RWPE2 (cell line): ENCODE measurements at places on chromosomes 3 and 15.

DNA sequence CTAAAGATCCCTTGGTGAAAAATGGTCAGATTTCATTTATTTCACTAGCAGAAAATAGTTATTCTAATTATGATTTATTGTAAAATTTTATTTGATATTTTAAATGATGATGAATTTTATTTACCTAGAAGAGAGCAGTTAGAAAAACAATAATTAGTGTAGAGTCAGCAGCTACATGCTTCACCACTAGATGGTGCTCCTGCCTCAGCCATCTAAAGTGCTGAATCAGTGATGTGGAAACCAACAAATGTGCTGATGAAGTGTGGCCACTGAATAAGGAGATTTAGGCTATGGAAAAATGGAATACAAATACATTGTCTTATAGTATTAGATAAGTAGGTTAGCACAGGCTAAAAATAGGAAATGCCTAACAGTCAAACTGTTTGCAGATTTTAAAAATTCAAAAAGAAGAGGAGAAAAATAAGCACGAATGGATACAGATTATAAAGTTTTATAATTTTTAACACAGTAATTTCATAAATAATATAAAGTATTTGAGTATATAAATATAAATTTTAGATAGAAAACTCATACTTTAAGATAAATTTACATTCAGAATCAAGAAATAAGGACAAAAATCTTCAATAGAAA, 109.8 kb downstream of the PPP2R3A start:
- H3K27ac ChIP-seq, result no peak overlapping the region
- H3K4me3 ChIP-seq, result no peak overlapping the region
- H3K36me3 ChIP-seq, result peaks cover 8% of the 10 kb centered on the region; the same call in 1 of the 2 replicates

DNA sequence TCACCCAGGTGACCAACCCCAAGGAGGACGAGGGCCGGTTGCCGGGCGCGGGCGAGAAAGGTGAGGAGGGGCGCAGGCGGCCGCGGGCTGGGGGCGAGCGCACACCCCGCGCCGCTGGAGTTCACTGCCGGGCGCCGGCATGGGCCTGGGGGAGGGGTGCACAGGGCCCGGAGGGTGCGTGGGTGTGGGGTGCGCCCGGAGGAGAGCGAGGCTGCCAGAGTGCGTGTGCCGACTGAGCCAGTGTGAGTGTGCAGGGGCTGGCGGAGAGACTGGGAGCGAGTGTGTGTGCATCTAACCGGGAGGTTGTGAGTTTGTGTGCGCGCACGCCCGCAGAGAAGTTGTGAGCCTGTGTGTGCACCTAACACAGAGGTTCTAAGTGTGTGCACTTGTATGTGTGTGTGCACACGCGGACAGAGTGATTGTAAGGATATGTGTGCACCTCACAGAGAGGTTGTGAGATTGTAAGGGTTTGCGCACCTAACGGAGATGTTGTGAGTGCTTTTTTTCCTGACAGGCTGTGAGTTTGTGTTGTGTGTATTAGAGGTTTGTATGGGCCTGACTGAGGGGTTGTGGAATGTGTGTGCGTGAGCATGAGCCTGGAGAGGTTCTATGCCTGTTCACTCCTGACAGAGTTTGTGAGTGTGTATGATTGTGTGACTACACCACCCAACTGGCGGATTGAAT, 681 bp downstream of the CTDSPL start:
- DNase-seq, result no peak
- peaks cover 22% of the 10 kb centered on the region for H3K4me1 ChIP-seq
- peak overlapping the region; percentile 73 for H3K4me3 ChIP-seq

- peaks cover 6% of the 10 kb centered on the region for H3K36me3 ChIP-seq
- no peak overlapping the region for H3K4me3 ChIP-seq
- H3K4me1 ChIP-seq, result no peaks in the 10 kb centered on the region
- H3K27ac ChIP-seq, result no peak overlapping the region
These were observed 194.3 kb downstream of the CBLB start for GRCh38 chr3:105674437-105675065.

DNA sequence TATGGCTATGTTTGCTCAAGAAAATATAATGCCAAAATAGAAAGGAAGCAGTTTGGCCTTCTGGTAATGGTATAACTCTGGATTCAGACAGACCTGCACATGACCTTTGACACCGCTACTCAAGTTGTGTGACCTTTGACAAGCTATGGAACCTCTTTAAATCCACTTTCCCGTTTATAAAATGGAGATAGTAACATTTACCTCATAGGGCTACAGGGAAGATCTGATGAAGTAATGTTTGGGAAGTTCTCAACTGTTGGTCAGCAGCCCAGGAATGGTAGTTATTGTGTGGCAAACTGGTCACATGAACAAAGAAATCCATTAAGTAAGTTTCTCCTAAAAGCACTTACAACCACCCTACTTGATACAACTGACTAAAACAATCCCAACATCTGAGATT, 95.1 kb upstream of the PHLDB2 start:
- no peak for DNase-seq
- H3K27ac ChIP-seq, result peak overlapping the region; percentile 92
- H3K27me3 ChIP-seq, result no peaks in the 10 kb centered on the region
- no peak overlapping the region for H3K4me3 ChIP-seq
- H3K4me1 ChIP-seq, result peaks cover 77% of the 10 kb centered on the region

DNA sequence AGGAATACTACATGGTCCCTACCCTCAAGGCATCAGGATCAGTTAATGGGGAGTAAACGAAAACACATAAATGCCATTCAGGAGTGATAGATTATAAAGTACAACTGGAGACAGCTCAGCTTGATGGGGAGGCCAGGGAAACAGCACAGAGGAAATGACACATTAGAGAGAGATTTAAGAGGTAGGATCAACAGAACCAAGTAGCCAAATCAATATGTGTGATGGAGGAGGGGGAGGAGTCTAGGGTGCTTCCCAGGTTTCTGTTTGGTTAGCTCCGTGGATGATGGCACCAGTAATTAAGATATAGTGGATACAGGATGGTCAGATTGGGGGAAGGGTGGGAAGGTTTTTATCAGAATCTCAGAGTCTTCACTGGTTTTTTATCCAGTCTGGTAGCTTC, 229.5 kb upstream of the ROPN1 start:
- no peak for DNase-seq
- H3K36me3 ChIP-seq, result no peaks in the 10 kb centered on the region
- H3K4me1 ChIP-seq, result no peaks in the 10 kb centered on the region
- H3K27ac ChIP-seq, result no peak overlapping the region
- no peak overlapping the region for H3K4me3 ChIP-seq

- no peaks in the 10 kb centered on the region for H3K36me3 ChIP-seq
- H3K27me3 ChIP-seq, result no peaks in the 10 kb centered on the region
- H3K27ac ChIP-seq, result no peak overlapping the region
- H3K4me1 ChIP-seq, result peaks cover 22% of the 10 kb centered on the region
- H3K4me3 ChIP-seq, result no peak overlapping the region
These were observed 47.8 kb upstream of the CTSH start for GRCh38 chr15:78992416-78993256.

DNA sequence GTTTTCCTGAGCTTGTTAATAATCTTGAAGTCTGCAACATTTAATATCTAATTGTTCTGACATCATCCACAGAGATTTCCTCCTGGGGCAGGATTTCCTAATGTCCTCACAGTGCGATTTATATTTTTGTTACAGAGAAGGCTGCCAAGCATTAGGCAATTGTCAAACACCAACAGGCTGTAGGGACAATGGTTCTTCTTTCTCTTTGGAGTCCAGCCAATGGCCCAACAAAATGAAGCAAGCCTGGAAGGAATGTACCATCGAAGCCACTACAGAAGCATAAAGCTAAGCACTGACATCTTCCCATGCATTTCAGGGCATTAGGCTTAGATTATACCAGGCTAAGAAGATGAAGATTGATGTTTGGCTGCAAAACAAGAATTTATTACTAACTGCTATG, 173.0 kb upstream of the FRMD4B start:
- no peak overlapping the region for H3K27ac ChIP-seq
- no peak overlapping the region for H3K4me3 ChIP-seq
- no peaks in the 10 kb centered on the region for H3K27me3 ChIP-seq
- no peak for DNase-seq
- no peaks in the 10 kb centered on the region for H3K36me3 ChIP-seq
- H3K4me1 ChIP-seq, result no peaks in the 10 kb centered on the region

DNA sequence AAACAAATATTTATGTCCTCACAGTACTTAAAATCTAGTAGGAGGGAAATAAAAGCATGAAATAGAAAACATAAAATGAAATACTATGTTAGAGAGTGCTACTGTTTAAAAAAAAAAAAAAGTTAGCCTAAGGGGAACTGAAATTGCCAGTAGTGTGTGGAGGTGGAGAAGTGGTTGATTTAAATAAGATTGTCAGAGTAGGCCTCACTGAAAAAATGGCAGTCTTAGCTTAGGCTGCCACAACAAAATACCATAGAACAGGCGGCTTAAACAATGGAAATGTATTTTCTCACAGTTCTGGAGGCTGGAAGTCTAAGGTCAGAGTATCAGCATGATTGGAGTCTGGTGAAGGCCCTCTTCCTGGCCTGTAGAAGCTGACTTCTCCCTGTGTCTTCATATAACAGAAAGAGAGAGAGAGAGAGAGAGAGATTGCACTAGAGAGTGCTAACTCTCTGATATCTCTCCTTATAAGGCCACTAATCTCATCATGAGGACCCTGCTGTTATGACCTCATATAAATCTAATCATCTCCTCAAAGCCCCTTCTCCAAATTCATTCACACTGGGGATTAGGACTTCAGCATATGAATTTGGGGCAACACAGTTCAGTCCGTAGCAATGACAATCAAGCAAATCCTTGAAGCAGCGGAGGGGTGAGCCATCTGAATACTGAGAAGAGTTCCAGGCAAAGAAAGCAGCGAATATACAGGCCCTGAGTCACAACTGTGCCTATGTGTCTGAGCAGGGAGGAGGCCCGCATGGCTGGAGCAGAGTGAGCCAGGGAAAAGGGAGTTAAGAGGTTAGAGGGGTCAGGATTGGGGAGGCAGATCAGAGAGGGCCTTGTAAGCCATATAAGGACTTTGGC, 23.6 kb upstream of the LRRC34 start:
- H3K4me1 ChIP-seq, result no peaks in the 10 kb centered on the region
- no peak for DNase-seq
- H3K27ac ChIP-seq, result no peak overlapping the region
- no peaks in the 10 kb centered on the region for H3K36me3 ChIP-seq
- H3K4me3 ChIP-seq, result no peak overlapping the region

DNA sequence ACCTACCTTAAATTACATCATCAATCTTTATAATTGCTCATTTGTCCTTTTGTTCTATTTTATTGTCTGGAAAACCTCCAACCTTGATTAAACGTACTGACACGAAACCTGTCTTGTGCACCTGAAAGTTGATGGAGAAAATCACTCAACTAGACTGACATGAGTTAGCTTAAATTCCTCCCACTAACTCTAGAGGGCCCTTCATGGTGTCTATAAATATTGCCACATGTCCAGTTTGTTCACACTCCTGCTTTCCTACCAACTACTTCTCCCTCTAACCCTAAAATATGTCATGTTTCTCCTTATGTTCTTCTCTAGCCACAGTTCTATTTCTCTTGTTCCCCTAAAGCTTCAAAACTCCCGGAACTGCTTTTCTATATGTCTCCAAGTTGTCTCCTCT, 59.8 kb upstream of the SGO1 start:
- no peak overlapping the region for H3K27ac ChIP-seq
- H3K36me3 ChIP-seq, result no peaks in the 10 kb centered on the region
- no peaks in the 10 kb centered on the region for H3K27me3 ChIP-seq
- no peak for DNase-seq
- no peak overlapping the region for H3K4me3 ChIP-seq
- no peaks in the 10 kb centered on the region for H3K4me1 ChIP-seq

DNA sequence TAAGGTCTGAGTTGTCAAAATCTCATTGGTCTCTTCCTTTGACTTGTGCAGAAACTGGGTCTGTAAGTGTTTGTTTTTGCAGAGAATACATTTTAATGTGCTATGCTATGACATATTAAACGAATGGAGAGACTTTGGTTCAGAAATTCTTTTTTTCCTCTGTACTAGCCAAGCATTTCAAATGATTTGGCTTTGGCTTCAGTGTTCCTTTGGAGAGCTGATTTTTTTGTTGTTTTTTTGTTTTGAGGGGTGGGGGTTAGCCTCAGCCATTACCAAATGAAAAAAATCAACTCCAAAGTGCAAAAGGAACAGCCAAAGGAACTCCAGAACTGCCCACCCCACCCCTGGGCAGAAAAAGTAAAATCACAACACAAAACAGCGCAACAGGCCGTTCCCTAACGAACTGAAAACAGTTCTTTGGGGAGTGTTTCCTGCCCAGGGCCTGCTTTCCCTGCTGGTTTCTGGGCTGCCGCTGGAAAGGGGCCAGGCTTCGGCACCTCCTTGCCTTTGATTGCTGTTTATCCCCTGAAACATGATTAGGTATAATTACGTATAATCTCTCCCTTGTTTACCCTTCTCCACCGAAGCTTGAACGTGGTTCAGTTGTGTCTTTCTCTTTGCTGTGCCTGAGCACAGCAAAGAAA, 57.6 kb upstream of the NEO1 start:
- no peak for DNase-seq
- no peaks in the 10 kb centered on the region for H3K36me3 ChIP-seq
- H3K4me3 ChIP-seq, result no peak overlapping the region
- no peaks in the 10 kb centered on the region for H3K27me3 ChIP-seq
- H3K4me1 ChIP-seq, result peaks cover 26% of the 10 kb centered on the region

DNA sequence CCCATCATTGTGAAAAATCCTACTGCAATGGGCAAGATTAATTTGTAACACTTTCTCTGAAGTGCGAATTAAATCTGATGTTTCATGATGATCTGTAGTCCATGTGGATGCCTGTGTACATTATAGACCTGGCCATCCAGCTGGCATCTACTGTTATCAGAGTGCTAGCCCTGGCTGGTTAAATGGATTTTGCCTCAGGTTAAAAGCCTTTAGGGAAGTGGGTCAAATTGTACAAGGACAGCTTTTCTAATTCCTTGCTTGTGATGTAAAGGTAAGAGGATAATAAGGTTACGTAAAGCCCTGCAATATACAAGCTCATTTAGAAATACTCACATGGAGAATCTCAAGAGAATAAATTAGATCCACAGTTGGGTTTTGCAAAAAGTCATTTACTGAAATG, 138.2 kb downstream of the EPHA3 start:
- no peaks in the 10 kb centered on the region for H3K36me3 ChIP-seq
- H3K4me3 ChIP-seq, result no peak overlapping the region
- H3K4me1 ChIP-seq, result no peaks in the 10 kb centered on the region
- H3K27me3 ChIP-seq, result no peaks in the 10 kb centered on the region

- no peaks in the 10 kb centered on the region for H3K27me3 ChIP-seq
- peaks cover 14% of the 10 kb centered on the region for H3K4me1 ChIP-seq
- no peak overlapping the region for H3K4me3 ChIP-seq
- no peak for DNase-seq
- no peaks in the 10 kb centered on the region for H3K36me3 ChIP-seq
These were observed 154.1 kb downstream of the WNT5A start for GRCh38 chr3:55333046-55333445.

DNA sequence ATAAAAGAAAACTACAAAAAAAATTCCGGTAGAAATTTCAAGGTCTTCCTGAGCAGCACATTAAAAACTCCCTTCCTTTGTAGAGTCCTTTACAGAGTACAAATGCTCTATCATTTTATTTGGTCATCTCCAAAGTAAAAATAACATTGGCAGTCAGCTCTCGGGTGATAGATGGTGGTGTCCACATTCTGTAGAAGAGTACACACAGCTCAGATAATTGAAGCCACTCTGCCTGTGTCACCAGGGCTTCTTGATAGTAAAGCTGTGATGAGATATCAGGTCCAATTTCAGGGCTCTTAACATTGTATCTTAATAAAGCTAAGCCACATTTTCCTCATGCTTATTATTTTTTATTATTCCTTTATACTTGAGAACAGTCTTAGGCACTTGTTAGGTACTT, 371.6 kb downstream of the TAFA4 start:
- H3K4me3 ChIP-seq, result no peak overlapping the region
- no peaks in the 10 kb centered on the region for H3K4me1 ChIP-seq
- no peaks in the 10 kb centered on the region for H3K36me3 ChIP-seq
- DNase-seq, result no peak
- H3K27ac ChIP-seq, result no peak overlapping the region
